ENCODE measurements at places on chromosomes 1 and 21.

GRCh38 chr1:14345946-14346550, 252.4 kb upstream of the KAZN start:
- DNase-seq, result no peak

GRCh38 chr1:53822931-53823330, 15.2 kb downstream of the NDC1 start:
- DNase-seq, result no peak

GRCh38 chr1:195898924-195899323, 709.3 kb downstream of the KCNT2 start:
- no peak for DNase-seq

DNA sequence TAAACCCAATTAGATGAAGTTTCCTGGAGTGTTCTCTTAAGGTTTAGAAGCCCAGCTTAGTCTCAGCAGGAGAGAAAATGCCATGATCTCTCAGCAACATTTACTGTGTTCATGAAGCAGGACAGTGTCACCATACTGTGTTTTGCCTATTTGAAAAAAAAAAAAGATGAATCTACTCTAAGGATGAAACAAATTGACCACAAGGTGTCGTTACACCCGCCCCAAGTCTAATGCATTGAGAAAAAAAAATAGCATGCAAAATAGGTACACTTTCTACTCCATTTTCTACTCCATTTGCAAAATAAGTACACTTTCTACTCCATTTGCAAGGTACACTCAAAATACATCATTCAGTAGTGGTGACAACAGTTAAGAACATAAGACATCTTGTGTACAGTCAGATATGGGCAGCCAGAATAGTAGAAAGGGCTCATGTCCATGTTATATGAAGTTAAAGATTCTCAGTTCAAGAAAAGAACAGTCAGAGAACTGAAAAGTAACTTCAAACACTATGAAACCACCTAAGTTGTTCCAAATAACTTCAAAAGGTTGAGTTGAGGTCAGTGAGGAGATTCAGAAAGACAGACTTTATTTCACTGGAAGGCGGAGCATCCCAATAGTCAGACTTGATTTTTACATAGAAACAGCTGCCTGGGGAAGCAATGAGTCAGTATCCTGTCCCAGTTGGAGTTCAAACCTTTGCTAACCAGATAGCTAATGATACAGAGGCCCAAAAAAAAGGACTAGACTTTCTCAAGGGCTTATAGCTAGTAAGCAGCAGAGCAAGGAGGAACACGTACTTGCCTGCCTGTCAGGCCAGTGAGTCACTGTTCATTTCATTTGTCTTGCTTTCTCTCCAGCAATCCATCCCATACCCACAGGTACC, 13.3 kb downstream of the PLPPR5 start:
- DNase-seq, result no peak

DNA sequence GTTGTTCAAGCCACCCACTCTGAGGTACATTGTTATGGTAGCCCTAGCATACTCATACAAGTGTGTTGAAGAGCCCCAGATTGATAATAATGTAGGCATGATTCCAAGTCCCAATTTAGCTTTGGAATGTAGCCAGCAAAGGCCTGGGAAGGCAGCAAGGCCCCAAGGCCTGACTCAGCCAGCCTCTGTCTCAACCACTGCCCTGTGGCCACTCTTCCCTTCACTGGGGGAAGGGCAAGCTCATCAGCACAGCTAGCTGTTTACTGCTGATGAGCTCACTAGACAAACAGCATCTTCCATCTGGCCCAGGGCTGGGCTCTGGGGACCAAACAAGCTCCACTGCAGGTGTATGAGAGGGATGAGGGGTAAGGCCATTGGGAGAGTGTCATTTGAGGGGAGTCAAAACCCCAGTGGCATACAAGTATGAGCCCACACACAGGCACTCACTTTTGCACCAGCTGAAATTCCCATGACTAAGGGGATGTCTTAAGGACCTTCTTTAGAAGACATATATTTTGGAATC, 2.2 kb upstream of the IRF6 start:
- no peak for DNase-seq

- no peak for DNase-seq
Measured at GRCh38 chr1:77057994-77058585, 161.1 kb downstream of the PIGK start.

- peak; percentile 66 for DNase-seq
Measured at GRCh38 chr1:107936498-107937481, 28.2 kb downstream of the VAV3 start.

- DNase-seq, result no peak
Measured at GRCh38 chr1:81021134-81021533, 779.6 kb upstream of the ADGRL2 start.

- DNase-seq, result no peak
Measured at GRCh38 chr1:2971101-2971501, 50.2 kb upstream of the ACTRT2 start.

DNA sequence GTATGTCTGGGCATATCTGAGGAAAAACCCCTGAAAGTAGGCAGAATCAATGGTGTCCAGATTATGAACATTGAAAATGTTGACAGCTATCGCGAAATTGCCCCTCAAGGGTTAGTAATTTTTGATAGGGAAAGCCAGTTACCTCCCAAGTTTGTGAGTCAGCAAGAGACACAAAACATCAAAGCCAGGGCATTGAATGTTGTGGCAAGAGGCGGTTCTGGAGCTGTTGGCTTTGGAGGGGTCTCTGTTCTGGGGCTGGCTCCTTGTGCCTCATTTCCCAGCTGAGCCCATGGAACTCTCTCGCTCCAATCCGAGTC, 10.6 kb upstream of the S100A11 start:
- no peak for DNase-seq
